ENCODE measurements at places on chromosomes 16 and 17. TPM values are rescaled to one million over a fixed set of nuclear protein-coding genes. Genes with fewer than 3 reads are reported as not detected.

DNA sequence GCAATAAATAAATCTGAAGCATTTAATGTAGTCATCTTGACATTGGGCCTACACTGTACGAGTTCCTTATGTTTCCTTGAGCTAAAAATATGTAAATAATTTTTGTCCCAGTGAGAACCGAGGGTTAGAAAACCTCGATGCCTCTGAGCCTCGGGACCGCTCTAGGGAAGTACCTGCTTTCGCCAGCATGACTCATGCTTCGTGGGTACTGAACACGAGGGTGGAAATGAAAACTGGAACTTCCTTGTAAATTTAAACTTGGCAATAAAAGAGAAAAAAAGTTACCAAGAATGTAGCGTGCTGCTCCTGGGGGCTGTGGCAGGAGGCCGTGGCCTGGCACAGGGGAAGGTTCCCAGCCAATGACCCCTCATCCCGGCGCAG, 74.1 kb downstream of the SOCS1 start:
- DNase-seq, result peak; percentile 29

- no peak for DNase-seq
Measured at GRCh38 chr17:80847496-80848230, 144.0 kb upstream of the CHMP6 start.

Gene CD300LF
- total RNA-seq, result not detected

Gene MEIOC
- not detected for total RNA-seq

Gene ENPP7
- total RNA-seq, result not detected

Gene TOX3
- not detected for total RNA-seq

DNA sequence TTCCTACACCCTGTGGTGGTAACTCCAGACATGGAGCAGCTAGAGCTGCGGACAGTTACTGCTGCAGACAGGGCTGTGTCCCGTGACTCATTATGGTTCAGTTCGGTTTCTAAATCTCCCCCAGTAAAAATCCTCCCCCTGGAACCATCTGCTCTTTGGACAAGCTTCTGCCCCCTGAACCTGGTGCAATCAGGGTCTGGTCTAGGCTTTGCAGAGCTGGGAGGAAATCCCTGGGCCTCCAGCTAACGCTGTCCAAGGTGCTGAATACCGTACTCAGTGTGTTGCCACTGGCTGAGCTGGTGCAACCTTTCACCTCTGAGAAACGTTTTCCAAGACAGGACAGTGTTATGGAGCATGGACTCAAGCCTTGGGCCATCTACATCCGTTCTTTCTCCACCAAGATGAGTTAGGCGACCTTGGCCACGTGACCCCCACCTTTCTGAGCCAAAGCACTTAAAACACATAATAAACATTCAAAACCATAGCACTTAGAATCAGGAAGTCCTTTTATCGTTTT, 142.0 kb downstream of the CPPED1 start:
- peak; percentile 23 for DNase-seq

DNA sequence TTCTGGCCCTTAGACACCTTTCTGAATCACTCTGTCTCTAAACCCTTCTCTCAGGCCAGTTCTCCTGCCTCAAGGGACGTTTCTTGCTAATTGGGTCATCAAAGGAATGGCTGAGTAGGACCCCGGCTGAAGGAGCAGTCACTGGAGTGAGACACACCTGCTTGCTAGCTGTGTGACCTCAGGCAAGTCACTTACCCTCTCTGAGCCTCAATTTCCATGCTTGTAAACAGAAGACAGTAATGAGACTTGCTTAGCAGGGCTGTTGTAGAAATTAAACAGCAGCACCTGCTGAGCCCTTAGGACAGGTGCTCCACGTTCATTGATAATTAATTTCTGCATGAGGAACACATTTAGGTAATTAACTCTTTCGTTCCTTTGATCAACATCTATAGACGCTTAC, 6.8 kb downstream of the CIBAR2 start:
- no peak for DNase-seq

GRCh38 chr17:39823407-39824054, 40.6 kb downstream of the IKZF3 start:
- DNase-seq, result no peak

- DNase-seq, result no peak
Measured at GRCh38 chr16:51636920-51637769, 486.1 kb upstream of the SALL1 start.

- DNase-seq, result no peak
Measured at GRCh38 chr16:89484923-89485679, 5.3 kb downstream of the ANKRD11 start.

- DNase-seq, result no peak
Measured at GRCh38 chr17:77146882-77147281, 6.1 kb downstream of the SEC14L1 start.

DNA sequence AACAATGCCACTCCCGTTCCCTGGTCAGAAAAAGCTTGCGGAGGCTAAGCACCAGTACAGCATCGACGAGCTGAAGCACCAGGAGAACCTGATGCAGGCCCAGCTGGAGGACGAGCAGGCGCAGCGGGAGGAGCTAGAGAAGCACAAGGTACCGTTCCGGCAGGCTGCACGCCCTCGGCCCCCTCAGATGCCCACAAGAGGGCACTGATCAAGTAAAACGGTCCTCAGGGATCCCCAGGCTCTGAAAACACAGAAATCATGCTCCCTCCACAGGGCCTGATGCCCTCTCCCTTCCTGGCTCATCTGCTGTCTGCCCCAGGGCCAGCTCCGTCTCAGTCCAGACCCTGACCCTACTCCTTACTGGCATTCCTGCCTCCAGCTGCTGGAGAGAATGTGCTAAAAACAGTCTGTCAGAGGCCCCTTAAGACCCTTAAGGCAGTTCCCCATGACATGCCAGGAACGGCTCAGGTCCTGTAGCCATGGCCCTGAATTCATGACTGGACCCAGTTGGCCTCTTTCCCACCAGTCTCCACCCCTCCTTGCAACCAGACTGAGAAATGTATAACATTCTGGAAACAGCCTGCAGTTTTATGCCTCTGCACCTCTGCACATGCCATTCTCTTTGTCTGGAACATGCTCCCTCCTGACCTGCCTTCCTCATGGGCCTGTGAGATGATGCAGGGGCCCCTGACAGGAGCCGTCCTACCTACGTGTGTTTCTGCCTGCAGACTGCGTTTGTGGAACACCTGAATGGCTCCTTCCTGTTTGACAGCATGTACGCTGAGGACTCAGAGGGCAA, 21.8 kb downstream of the DRC3 start:
- DNase-seq, result peak; percentile 38

- no peak for DNase-seq
Measured at GRCh38 chr17:7123844-7124243, 9.2 kb upstream of the ASGR2 start.

Gene TEX19
- total RNA-seq, result not detected

GRCh38 chr17:12269751-12270150, 249.1 kb downstream of the MAP2K4 start:
- DNase-seq, result no peak

DNA sequence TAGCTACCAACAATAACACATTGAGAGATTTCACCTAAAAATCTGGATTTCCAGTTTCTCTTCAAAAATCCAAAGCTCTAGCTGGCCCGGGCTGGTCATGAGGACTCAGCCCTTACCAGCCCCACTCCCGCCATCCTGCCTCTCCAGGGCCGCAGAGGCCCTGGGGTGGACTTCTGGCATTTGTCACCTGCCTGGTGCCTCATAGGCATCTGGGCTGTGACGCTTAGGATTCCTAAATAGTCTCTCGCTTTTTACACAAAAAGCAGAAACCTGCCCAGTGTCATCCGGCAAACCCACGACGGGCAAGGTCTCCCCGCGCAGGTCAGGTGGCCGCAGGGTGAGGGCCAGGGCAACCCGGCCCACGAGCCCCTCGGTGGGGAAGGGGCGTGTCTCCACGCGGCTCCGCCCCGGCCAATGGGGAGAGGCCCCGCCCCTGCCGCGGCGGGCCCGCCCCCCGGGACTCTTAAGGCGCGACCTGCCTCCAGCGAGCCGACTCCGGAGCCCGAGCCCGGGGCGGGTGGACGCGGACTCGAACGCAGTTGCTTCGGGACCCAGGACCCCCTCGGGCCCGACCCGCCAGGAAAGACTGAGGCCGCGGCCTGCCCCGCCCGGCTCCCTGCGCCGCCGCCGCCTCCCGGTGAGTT, at the start of gene VASN:
TSS of gene VASN (plus strand) at position 492 of the 644 bp plus-strand sequence. CDS start 9,030 bp downstream, outside the sequence.
- DNase-seq, result peak; percentile 69

- DNase-seq, result no peak
Measured at GRCh38 chr16:27199736-27200135, 3.6 kb upstream of the KDM8 start.

GRCh38 chr17:49823614-49824013, 24.3 kb downstream of the TAC4 start:
- peak; percentile 17 for DNase-seq

DNA sequence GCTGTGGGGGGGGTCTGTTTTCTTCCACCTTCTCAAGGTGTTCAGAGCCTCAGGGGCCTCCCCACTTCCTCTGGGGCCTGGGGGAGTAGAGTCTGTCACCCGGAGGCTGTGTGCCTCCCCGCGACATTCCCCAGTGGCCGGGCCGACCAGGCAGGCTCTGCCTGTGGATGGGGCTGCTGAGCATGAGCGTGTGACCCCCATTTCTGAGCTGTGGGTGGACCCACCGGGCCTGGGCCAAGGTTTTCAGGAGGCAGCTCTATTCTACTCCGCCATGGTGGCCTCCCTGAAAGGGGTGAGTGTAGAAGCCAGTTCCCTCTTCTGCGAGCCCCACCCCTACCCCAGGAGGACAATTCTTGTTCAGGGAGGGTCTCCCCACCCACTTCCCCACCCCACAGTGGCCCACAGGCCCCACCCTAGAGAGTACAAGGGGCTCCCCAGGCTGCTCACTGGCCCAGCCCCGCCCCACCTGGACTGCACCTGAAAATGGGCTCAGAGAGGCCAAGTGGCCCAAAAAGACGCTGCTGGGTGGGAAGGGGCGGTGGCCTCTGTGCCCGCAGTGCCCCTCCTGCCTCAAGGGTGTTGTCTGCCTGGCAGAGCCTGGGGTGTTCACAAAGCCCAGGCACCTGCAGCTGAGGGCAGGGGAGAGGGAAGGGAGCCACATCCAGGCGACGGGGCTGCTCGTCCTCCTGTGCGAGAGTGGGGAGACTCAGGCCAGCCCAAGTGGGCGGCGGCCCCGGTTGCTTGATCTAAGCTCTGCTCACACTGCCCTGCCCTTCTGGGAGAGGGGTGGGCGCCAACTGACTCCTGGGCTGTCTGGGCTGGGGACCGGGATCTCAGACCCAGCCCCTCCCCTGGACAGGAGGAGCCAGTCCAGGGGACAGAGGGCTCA, 1.3 kb downstream of the MSLN start:
- no peak for DNase-seq

- peak; percentile 53 for DNase-seq
Measured at GRCh38 chr17:50533720-50534148, 1.2 kb downstream of the EPN3 start.

Gene RGS11
- 6.3 TPM for total RNA-seq

DNA sequence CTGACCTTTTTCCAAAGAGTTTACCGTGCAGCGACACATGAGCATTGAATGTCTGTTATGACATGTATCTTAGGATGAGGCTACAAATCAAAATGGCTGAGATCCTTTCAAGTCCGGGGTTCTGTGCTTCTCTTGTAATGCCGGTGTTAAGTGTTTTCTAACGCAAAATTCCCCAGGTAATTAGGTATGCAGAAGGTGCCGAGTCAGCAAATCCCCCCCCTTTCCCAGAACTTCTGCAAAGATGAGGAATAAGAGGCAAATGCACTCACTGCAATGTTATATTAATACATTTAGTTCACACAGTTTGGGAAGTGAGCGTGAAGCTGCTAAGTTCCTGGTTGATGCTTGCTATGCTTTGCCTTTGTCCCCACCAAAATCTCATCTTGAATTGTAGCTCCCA, 36.3 kb upstream of the MLYCD start:
- no peak for DNase-seq

Gene ZFPM1
- 2.1 TPM for total RNA-seq

- DNase-seq, result no peak
Measured at GRCh38 chr16:71296584-71297340, 7.6 kb upstream of the CMTR2 start.

Gene NOB1
- total RNA-seq, result 28.0 TPM

GRCh38 chr17:73474370-73474988, 162.7 kb upstream of the CDC42EP4 start:
- DNase-seq, result peak; percentile 61

Gene HSD3B7
- total RNA-seq, result 32.9 TPM

DNA sequence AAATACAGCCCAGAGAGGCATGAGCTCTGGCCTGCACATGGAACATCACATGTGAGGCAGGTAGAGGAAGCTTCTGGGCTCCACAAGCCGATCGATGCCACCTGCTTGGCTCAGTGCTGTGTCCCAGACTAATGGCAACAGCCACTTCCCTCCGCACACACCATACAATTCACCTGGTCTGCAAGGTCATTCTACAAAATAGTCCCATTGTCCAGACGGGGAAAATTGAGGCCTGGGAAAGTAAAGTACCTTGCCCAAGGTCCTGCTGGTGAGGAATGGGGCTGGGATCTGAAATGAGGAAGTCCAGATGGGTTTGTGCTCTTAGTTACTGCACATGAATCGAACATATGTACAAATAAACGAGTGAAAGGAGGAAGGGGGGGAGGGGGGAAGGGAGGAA, 88.0 kb downstream of the LITAF start:
- DNase-seq, result no peak
